Activated CD8-positive, alpha-beta memory T cell treated with anti-CD3 and anti-CD28 coated beads, Interleukin-2, amount 10 ng/mL, durations not matched to agents 7 days and 5 days (primary cell): ENCODE measurements at places on chromosomes 16 and 17.

DNA sequence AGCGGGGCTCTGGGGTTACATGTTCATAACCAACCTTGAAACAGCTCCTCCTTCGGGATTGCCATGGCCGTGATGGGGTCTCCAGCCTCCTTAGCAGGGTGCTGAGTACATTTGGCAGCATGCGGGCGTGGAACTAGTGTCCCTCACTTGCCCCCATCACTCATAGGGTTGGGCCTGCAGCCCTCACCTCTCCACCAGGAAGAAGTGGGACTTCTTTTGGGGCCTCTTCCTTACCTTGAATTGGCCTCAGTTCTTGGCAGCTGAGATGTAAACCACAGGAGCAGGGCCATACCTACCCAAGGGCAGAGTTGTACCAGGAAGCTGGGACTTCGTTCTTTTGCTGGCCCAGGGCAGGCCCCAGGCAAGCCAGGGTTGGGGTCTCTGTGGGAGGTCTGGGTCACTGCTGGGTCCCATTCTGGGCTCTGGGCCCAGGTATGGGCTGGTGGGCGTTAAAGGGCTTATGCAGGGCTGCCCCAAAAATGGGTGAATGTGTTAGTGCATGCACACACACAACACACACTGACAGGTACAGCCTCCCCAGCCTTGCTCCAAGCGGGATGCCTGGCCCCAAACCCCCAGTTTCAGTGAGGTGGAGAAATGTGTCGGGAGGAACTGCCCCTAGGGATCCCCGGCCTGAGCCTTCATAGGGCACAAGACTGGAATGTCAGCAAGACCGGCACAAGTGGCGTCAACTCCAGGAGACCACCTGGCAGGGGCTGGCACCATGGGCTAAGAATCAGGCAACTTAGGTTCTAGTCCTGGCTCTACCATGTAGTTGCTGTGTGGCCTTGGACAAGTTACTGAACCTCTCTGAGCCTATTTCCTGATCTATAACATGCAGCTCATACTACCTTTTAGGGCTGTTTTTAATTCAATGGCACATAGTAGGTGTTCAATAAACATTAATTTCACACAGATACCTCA lies 3.9 kb upstream of the KRT15 start:
- no peak for DNase-seq

DNA sequence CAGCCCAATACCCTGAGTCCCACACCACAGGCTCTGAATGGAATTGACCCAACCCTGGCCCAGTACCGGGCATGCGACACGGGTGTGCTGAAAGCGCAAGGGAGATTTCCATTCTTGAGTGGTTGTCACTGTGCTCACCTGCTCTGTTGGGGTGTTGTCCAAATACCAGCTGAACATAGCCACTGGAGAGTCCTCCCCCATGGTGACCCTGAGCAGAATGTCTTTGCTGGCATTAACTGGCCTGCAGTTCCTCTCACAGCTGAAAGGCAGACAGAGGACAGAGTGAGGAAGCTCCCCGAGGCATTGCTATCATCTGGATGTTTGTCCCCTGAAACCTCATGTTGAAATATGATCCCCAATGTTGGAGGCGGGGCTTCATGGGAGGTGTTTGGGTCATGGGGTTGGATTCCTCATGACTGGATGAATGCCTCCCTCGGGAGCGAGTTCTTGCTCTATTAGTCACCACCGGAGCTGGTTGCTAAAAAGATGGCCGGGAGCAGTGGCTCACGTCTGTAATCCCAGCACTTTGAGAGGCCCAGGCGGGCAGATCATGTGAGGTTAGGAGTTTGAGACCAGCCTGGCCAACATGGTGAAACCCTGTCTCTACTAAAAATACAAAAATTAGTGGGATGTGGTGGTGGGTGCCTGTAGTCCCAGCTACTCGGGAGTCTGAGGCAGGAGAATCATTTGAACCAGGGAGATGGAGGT lies 57.3 kb upstream of the BCO1 start:
- DNase-seq, result no peak

GRCh38 chr16:85838381-85838780 lies 38.9 kb downstream of the COX4I1 start:
- DNase-seq, result no peak

DNA sequence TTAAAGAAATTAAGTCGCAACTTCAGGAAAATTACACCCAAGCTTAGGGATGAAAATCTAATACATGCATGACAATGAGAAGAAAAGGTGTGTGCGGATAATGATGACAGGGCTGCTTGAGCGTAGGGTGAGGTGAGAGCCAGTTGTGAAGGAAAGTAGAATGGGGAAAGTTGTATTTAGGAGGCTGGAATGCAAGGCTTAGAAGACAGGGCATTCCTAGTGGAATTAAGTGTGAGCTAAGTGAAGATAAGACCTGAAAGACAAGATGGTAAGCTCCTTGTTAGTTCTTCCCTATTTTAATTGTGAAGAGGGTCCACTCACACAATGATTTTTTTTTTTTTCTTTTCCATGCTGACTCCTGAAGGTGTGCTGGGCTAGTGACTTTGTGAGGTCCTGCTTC lies 519.5 kb upstream of the SALL1 start:
- no peak for DNase-seq

- no peak for DNase-seq
These were observed 977 bp downstream of the NAGPA start for GRCh38 chr16:5032748-5033167.

DNA sequence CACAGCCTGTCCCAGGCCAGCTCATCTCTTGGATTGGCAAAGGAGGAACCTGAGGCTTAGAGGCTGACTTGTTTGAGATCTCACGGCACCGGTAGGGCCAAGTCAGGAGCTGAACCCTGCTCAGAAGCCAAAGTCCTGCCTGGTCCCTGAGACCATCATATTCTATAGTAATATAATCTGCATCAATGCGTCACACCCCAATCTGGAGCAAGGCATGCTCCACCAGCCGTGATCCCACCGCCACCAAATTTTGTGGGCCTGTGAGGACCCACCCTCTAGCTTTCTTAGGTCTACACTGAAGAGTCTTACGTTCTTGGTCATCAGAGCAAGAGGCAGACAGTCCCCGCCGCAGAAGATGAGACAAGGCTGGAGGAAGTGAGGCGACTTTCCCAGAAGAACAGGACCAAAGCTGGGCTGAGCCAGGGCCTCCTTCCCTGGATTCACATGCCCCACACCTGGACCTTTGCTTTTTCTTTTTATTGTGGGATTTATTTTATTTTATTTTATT lies 2.7 kb downstream of the SULT1A1 start:
- DNase-seq, result no peak

GRCh38 chr17:58822148-58823050 lies 66.7 kb downstream of the PPM1E start:
- no peak for DNase-seq
